NCI-H510A (cell line): ENCODE measurements at places on chromosomes 12 and 14.

- no peak for DNase-seq
Measured at GRCh38 chr12:98519257-98519907, 4.0 kb downstream of the TMPO start.

GRCh38 chr12:15423629-15424028 lies 101.3 kb downstream of the PTPRO start:
- no peak for DNase-seq

GRCh38 chr12:99389751-99390150 lies 257.8 kb upstream of the GARIN6 start:
- DNase-seq: no peak

GRCh38 chr14:74656964-74657363 lies 44.9 kb upstream of the LTBP2 start:
- no peak for DNase-seq

DNA sequence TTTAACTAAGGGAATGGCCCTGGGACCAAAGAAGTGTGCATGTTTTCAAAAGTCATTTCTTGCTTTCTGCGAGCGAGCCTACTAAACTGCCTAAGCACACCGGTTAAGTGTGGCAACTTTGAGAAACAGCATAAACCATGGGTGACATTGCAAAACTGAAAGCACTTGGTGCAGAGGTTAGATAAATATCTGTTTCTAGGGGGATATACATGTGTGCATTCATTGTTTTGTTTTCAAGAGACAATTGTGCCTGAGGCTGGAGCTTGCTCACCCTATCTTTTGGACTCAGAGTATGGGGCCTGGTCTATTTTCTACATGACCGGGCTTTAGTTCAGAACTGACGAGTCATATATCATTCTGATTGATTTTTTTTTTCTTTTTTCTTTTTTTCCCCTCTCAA lies 923.4 kb downstream of the NRXN3 start:
- DNase-seq: no peak

DNA sequence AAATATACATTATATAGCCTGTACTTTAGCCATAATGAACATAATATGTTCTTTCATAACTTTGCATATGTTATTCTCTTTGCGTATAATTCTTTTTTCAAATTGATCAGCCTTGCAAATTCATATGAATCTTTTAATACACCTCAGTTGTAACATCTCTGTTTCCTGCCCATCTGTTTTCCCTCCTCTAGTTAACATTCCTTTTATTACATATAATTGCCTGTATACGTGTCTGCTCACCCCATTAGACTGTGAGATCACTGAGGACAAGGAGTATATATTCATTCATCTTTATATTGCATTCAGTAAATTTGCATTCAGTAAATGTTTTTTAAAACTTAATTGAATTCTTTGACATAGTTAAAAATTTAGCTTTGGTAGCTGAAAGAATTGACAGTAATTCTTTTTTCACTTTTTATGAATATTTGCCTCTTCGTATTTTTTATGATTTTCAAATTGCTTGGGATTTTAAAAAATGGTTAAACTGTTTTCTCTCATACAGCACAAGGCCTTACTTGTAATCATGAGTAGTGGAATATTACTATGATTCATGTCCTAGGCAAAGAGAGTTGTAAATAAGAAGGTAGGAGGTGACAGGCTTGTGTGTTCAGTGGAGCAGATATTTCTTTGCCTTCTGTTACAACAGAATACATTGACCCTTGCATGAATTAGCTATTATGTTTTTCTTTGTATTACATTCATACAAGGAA lies 32.8 kb upstream of the KLHL42 start:
- no peak for DNase-seq

GRCh38 chr12:109124878-109125648 lies 8.7 kb downstream of the ACACB start:
- no peak for DNase-seq

- no peak for DNase-seq
Measured at GRCh38 chr12:94762259-94762942, 112.0 kb upstream of the TMCC3 start.

DNA sequence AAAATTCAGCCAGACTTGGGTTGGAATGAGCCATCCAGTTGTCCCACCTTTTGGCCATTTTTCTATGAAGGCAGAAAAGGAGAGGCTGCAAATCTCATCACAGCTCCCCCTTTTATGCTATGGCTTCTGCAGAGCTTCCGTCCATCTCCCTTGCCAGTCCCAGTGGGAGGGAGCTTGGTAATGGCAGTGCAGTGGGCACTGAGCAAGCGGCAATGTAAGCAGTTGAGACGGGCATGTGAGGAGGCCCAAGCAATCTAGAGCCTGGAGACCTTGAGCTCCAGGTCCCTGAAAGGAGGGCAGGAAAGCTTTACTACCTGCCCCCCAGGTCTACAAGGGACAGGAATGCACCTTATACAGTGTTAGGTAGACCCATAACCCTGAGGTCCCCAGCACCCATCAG lies 73.1 kb downstream of the CRACR2A start:
- DNase-seq: no peak

DNA sequence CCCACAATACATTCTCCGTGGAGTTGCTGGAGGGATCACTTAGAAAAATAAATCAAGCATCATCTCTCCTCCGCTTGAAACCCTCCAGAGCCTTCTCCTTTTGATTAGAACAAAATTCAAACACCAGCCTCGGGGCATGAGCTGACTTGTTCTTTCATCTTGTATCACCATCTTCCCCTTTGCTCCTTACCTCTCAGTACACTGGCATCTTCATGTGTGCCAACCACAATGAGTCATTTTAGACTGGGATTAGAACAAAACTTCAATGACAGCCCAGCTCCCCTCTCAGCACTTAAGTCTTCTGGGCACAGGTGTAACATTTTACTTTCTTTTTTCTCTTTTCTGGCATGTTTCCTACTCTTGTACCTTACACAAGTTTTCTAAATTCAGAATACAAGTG lies 1159.2 kb upstream of the TMEM132C start:
- no peak for DNase-seq

DNA sequence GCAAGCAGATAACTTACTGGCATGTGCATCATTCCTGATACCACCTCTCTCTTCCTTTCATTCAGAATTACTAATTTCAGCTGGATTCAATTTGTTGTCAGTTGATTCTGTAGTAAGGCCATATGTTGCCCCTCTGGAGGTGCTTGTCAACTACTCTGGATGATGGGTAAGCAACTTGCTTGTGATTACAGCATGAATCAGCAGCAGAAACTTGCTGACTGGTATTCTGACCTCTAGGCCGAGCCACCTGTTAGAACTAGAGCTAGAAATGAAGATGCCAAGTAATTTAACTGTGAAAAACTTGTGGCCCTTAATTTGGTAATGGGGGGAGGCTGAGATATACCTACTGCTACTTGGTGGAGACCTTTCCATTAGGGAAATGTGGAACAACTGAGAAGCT lies 5.1 kb downstream of the RNF10 start:
- no peak for DNase-seq

DNA sequence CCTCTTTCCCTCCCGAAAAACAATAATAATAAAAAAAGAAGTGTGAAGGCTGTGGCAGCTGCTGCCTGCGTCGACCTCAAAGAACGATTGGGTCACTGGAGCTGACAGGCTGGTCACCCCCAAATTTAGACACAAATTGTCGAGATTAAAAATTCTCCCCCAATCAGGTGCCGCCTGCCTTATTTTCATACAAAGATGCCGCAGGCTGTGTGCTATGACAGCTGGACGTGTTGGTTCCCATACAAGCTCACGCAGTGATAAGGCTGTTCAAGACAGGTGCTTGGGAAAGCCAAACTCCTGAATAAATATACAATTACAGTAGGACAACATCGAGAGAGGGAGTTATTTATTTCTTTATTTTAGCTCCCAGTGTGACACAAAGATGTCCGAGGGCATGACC lies 1041.8 kb downstream of the VRK1 start:
- no peak for DNase-seq

DNA sequence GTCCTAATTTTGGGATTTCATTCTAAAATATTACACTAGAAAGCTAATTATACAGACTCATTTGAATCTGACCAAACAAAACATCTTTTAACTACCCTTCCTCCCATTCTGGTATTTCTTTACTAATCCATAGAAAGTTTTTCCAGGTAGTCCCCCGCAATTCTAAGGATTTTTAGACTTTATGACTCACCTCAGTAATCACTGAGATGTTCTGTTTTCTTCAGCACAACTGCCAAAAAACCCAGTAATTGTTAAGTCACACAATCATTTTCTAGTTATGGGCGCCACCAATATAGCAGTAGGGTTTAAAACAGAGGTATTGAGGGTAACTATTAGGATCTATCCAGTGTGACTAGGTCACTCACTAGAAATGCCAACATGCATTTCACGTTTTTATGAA lies 1.6 kb upstream of the ARID4A start:
- no peak for DNase-seq

DNA sequence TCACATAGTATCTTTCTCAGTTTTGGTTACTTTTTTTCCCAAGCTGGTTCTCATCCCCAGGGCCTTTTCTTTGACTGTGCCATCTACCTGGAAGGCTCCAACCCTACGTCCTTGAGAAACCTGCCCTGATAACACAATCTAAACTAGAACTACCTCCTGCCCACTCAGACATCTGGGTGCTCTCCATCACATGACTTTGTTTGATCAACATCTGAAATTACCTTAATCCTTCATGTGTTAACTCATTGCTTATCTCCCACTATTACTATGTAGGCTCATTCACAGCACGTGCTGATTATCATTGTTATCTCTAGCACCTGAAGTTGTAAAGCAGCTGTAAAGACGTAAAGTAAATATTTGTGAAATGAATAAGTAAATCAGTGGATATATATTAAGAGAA lies 784.0 kb downstream of the TMTC2 start:
- peak; percentile 19 for DNase-seq

DNA sequence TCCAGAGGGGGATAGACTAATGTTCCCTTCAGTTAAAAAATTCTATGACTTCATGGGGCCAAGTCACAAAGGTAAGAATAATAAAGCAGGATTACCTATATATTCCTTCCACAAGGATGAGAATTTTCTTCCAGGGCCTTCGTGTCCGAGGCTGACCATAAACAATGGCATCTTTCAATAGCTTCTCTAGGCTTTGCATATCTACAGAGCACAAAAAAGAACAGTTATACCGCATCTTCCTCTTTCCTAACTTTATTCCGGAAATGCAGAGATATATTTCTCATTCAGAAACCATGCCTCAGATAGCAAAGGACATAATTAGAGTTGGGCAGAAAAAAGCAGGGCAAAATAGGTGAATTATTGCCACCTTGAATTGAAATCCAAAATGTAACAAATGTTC lies 58.3 kb upstream of the ISM2 start:
- no peak for DNase-seq

DNA sequence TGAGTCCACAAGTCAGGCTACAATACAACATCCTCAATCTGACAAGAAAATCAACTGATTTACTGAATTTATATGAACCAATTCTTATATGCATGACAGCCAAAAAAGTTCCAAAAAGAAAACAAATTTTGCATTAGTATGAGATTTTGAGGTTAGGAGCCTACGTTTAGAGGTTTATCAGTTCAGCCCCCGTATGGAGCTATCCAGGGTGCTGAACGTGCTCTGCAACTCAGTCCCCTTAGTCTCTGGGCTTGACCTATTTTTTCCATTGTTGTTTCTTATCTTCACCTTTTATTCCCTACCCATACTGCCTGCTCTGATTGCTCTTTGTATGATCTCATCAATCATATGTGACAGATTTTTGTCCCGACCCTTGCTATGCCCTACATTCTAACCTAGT lies 693.0 kb downstream of the NRXN3 start:
- no peak for DNase-seq

DNA sequence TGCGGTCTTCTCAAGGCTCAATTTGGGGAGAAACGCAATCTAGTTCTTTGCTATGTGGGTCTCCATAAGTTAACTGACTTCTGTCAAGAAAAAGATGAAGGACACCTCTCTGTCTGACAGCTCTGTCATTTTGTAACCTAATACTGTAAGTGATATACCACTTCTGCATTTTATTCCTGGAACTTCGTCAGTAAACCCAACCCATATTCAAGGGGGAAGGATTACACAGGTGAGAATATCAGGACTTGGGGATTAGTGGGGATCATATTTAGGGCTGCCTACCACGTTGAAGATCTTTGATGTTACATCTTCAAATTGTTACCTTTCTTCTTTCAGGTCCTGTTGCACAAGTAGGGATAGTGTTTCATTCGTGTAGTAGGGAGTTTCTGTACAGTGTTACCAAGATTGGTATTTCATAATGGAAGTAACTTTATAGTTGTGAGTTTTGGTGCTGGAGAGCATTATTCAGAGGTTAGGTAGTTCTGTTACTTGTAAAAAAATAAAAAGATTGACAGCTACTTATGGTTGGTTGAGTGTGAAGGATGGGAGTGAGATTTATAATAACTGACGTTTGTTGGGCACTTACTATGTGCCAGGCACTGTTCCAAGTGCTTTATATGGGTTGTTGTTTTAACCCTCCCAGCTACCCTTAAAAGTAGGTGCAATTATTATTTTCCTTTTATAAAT lies 1.6 kb downstream of the TMEM260 start:
- no peak for DNase-seq

DNA sequence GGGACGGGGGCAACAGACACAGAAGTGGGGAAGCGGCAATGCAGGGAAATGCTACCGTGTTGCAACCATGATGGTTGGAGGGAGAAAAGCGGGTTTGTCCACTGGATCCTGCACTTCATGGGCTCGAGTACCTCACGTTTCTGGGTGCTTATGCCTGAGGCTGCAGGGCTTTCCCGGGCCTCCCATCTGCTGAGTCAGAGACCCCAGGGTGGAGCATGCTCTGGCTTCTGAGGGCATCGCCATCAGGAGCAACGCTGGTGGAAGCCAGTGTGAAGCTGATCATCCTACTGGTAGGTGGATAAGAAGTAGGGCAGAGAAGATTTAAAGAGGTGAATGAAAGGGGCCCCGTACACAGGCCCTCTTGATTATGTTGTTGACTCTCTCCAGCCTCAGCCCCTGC lies 5.0 kb upstream of the ADGRD1 start:
- DNase-seq: no peak

DNA sequence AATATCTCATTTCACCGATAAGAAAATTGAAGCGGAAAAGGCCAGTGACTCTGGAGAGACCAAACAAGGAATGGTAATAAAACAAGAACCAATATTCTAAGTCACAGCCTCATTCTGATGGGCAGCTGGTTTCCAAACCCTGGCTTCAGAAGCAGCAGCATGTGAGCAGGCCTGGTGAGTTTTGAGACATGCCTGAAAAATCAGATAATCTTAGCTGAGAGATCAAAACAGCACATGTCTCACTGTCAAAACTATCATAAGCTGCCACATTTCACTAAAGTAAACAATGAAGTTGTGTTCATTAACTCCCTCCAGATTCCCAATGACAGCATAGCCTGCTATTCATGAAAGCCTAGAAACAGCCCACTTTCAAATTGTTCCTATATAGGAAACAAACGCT lies 36.5 kb downstream of the CIT start:
- no peak for DNase-seq

DNA sequence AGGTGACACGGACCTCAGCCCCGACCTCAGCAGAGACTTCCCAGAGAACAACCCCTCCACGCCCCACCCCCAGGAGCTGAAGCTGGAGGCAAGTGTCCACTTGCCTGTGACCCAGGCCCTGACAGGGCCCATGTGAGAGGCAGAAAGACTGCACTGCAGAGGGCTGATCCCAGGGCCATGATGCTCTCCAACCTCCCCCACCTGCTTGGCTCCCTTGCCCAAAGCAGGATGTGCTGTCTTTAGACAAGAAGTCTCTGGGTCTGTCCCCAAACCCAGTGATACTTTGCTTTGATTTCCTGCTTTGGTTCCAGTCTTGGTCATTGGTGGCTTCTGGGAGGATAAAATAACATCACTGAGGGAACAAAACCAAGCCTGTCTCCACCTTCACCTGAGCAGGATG lies 59.4 kb downstream of the BCL11B start:
- no peak for DNase-seq

- DNase-seq: no peak
Measured at GRCh38 chr12:55925371-55925770, 2.3 kb downstream of the PYM1 start.
